NCI-H1417 (cell line): ENCODE measurements at places on chromosomes 7 and 10.

GRCh38 chr7:115249080-115249479, 327.2 kb downstream of the MDFIC start:
- no peak for DNase-seq

GRCh38 chr7:110454713-110455112, 636.2 kb upstream of the LRRN3 start:
- DNase-seq, result no peak

- peak; percentile 18 for DNase-seq
These were observed 16.3 kb upstream of the SLC29A4 start for GRCh38 chr7:5266191-5267028.

DNA sequence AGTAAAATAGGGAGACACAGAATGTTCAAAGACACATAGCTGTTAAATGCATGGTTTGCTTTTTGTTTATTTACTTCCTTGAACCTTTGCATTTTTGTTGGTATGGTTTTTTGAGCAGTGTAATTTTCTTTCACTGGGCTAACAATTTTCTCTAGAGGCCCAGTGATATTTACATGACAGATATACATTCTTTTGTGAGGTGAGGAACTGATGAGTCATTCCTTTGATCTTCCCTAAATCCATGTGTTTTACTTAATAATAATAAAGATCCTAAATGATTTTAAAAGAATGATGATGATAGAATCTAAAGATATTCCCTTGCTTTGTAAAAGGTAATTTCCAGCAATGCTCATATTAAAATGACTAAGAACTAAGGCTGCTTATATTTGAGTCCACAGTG, 188.5 kb upstream of the ANK3 start:
- DNase-seq, result no peak

GRCh38 chr10:49243139-49243538, 54.9 kb upstream of the TMEM273 start:
- no peak for DNase-seq

DNA sequence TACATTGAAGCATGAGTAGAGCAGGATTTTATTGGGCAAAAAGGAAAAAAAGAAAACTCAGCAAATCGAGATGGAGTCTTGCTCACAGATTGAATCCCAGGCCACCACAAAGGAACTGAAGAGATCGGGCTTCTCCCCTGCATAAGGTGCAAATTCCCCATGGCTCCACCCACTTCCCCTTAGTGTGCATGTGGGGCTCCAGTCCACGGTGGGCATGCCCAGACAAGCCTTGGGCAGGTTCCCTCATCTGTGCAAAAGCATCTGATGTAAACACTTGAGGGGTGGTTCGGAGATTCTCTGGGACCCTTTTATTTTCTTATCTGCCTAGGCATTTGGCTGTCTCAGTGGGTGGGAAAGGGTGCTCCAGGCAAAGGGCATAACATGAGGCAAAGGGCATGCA, 150.7 kb downstream of the CFTR start:
- no peak for DNase-seq

DNA sequence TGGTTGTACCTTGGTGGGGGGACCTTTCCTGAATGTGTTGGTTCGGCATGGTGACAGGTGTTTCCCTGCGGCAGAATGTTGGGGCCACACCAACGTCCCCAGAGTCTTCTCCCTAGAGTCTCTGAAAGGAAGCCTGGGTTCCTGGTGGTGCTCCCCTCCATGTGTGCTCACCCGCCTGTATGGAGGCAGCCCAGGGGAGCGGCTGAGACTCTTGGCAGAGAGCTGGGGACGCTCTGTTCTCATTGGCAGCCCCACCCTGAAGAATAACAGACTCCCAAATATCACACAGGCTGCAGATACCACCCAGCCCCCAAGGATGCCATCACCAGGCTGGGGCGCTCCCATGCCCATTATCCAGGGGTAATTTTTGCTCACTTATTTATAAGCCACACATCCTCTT, 34.8 kb downstream of the CHST12 start:
- DNase-seq, result no peak

DNA sequence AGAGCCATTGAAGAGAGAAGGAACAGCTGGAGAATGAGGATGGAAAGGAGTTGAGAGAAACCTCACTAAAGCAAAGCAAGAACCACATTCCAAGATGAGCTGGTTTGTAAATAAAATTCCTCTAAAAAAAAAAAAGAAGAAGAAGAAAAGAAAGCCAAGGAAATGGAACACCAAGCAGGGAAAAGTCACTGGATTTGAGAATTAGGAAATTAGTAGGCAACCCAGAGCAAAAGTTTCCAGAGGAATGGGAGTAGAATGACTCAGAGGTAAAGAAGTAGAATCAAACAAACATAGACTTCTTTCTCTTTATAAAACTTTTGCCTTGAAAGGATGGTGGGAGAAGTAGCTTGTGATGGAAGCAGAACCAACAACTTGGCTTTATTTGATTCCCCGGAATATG, 3.9 kb downstream of the CH25H start:
- DNase-seq, result no peak

DNA sequence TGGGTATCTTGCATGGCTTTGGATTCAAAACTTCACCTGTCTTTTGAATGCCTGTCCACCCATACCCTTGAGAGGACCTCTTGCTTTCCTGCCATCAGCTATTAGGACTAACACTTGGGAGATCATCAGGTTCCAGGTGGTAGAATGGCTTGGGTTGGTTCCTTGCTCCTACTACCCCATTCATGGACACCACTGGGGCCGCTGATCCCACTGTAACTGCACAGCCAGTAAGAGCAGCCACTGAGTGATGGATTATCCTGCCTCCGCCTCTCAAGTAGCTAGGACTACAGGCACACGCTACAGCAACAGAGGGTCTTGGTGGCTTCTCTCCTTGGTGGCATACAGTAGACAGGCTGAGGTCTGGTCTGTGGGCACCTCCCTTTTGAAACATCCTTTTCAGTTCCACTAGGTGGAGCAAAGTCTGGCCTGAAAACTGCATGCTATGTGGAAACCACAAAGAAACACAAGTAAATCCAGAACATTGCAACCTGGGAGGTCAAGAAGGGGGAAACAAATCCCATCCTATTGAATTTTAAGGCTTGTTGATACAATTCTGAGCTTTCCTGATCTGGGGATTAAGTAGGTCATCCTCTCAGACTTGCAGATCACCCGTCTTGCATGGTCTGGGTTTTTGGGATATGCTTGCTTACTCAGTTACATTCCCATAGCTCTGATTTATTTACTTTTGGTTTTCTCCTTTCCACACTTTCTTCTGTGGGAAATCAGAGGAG, 9.4 kb downstream of the WBP1L start:
- no peak for DNase-seq

DNA sequence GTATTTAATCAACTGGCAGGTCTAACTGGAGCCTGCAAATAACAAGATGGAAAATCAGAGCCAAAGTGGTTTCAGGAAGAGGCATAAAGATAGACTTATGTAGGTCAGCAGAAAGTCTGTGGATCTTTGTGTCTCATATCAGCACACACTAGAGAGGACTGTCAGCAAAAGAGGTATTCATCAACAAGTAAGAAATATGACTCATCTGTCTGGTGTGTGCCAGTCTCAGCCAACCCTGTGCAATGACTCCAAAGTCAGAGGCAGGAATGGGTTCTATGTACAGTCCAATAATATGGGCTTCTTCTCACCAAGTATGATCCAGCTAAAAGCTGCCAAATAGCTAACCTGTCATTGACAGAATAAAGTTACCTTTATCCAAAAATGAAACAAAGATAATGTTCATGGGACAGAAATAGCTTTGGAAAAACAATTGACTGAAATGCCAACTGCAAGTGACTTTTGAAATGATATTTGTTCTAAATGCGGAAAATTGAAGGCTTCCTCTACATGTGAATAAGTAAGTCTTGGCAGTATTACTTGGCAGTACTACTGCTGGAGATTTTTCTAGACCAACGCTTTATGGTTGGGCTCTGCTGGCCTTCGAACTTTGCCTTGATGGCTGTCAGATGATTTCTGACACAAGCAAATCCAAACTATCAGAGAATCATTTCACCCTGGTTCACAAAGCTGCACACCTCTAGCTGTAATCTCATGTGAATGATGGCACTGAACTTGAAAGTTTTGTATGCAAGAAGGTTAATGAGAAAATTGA, 272.3 kb upstream of the SEMA3C start:
- DNase-seq, result no peak

DNA sequence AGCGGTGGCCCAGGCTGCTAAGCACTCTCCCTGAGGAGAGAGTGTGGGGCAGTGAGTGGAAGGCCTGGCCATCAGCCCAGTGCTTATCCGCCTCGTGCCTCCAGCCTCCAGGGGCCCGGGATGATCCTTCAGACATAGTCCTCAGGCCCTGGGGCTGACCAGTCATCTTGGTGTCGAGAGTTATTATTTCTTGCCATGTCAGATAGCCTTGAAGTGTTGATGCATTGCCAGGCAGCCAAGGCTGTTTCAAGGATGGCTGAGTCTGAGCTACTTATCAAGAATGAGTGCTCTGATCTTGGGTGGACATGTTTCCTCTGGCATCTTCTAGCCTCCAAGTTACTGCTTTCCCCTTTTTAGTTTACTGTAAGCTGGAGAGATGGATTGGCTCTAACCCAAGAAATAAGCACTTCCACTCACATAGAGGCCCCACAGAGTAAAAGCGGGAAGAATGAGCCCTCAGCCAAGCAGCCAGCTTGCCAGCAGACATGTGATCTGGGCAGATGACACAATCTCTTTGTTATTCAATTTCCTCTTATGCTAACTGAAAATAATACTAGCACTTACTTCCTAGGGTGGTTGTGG, 136.5 kb upstream of the NAMPT start:
- peak; percentile 17 for DNase-seq

DNA sequence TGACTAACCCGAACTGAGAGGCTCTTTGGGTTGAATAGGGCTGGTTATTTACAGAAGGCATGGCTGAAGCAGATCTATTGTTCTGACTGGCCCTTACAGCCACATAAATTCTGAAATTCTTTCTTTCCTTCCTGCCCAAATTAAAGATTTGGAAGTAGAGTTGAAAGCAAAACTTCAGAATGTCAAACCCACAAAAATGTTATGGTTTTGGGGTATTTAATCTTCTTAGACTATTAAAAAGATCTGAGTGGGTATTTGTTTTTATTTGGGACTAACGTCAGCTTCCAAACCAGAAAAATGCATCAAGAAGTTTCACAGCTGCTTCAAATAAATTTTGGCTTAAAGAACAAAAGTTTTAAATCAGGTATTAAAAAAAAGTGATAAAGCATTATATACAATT, 124.5 kb downstream of the AHR start:
- DNase-seq, result no peak

DNA sequence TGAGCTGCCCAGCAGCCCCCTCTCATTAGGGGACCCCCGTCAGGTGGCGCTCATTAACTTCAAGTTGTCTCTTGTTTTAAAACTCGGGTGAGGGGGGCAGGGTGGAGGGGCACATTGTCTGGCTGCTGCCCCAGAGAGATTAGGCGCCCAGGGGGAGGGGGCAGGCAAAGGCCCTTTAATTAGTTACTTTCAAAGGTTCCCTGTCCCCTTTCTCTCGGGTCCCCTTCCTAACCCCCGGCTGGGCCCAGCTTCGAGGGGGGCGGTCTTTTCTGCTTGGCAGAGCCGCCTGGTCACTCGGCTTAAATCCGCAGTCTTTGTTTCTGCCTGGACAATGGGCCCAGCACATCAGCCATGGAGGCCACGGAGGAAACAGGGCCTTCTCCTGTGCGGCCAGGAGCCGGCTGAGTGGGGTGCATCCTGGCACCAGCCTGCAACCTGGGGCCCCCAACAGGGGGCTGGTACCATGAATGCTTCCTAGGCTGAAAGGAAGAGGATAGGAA, 38.9 kb upstream of the SLF2 start:
- no peak for DNase-seq

GRCh38 chr10:3785851-3786271, 852 bp upstream of the KLF6 start:
- no peak for DNase-seq
